ENCODE measurements at places on chromosomes 7 and 10.
A peak's percentile ranks its signal among the peaks of the same experiment; 100 is the strongest.

GRCh38 chr10:128573986-128574385, 447.8 kb upstream of the MKI67 start:
- no peak for DNase-seq

DNA sequence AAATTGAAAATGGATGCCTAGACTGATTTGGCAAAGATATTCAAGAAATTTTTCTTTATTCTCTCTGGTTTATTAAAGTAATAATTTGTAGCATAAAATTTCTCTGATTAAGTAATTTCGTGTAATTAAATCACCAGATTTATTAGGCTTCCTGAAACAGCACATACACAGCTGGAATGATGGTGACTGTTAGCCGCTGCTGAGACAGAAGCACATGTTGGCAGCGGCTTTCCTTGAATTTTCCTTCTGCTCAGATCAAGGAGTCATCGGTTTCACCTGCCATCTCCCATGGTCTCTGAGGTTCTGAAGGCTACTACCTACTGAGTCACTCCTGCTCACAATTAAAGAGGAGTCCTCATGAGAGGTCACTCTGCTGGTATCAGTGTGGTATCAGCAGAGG, 101.5 kb downstream of the GFRA1 start:
- no peak for DNase-seq

GRCh38 chr7:105691680-105692564, 110.6 kb upstream of the EFCAB10 start:
- DNase-seq = peak; percentile 30

DNA sequence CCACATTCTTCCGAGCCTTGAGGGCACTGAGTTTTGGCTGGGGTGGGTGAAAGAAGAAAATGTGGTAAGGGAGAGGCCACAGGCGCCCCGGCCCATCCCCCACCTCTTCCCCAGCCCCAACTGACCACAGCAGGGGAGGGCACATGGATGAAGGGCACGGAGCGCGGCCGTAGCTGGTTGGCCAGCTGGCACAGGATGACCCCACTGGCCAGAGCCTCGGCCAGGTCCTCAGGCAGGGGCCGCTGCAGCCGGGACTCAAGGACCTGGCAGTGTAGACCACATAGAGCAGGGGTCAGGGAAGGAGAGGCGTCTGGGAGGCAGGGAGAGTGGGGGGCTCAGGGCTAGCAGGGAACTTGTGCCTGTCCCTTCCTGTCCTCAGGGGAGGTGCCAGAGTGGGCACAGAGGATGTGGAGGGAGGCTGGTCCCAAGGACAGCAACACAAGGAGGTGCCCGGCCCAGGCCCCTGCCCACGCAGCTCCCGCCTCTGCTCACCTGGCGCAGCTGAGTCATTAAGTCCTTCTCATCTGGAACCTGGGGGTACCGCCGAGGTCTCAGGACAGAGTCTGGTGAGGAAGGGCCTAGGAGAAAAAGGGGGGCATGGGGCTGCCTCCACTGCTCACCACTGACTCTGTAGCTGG, 2.2 kb upstream of the SAP25 start:
- no peak for DNase-seq

- DNase-seq = no peak
Observed at GRCh38 chr7:99292127-99292526, 19.5 kb downstream of the MYH16 start.

DNA sequence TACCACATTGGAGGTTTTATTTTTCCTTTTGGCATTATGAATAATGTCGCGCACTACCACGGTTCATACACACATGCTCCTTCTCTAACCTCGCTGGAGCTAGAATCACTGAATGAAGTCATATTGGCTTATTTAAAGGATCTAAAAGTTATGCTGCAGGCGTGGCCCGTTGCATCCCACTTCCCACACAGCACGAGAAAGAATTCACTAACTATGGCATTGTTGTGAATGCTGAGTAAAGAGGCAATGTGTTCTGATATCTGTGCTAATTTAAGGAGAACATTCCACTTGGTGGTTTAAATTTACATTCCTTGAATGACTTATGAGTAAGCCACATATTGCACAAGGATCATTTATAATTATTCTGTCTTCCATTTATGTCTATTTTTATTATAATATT, 20.7 kb downstream of the TCERG1L start:
- no peak for DNase-seq

- DNase-seq = no peak
Observed at GRCh38 chr7:47179812-47180515, 401.9 kb downstream of the TNS3 start.

DNA sequence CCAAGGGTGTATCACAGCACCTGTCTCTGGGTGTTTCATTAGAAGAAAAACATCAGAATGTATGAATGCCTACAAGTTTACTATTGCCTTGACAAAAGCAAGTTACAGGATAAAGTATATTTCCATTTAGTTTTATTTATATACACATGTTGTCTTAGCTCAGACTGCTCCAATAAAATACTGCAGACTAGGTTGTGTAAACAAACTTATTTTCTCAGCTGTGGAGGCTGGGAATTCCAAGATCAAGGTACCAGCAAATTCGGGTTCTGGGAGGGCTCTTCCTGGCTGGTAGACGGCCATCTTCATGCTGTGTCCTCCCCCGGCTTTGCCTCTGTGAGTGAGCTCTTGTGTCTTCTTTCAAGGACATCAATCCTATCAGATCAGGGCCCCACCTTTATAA, 77.1 kb upstream of the UNC5B start:
- DNase-seq = no peak

- no peak for DNase-seq
Observed at GRCh38 chr7:74619235-74619860, 38.2 kb upstream of the GTF2I start.

- DNase-seq = no peak
Observed at GRCh38 chr7:37289367-37289766, 159.3 kb downstream of the ELMO1 start.

DNA sequence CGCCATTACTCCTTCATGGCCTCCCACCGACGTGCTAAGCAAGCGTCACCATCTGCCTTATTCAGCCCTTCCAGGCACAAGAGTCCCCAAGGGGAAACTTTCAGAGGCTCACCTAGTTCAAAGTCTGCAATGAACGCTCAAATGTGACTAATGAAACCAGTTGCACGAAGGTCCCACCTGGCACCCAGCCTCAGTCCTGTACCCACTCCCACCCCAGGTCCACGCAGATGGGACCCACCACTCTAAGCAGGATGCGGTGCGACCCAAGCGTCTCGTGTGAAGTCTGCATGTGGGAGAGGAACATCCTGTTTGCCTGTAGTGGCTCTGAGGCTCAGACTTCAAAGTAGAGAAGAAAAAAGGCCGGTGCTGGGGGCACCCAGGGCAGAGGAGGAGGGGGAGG, 40.3 kb downstream of the RGS10 start:
- DNase-seq = peak; percentile 38

DNA sequence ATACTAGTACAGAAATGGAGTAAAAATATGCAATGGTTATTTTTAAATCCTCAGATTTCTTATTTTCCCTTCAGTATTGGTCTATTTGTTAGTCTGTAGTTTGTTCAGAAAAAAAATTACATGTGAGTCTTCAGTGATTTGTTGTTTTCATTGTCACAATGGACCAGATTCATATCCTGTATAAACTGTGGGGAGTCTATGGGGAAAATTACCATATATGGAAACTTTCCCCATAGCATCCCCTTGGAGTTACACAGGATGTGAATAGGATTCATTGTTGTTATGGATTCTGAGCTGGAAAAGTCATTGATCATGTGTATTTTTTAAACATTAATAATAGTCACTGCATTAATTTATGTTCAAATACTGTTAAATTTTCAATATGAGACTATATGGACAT, 72.6 kb downstream of the ST7 start:
- DNase-seq = no peak

DNA sequence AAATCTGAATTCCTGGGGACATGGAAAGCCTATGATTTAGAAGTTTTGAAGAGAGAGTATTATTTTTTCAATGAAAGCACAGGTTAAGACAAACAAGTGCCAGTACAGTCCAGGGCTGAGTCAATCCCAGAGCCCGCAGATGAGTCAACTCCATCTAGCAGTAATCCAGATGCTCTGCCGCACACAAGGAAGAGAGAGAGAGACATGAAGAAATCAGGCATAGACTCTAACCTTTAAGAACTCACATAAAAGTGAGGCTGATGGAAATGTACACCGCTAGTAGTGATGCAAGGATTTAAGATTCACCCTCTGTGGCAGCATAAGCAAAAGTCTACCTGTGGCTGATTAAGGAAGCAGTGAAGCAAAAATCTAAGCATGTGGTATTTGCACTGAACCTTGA, 651.5 kb downstream of the TNS3 start:
- no peak for DNase-seq

- DNase-seq = peak; percentile 91
Observed at GRCh38 chr10:110304780-110305421, at the start of gene SMNDC1. SMNDC1 (minus strand) TSS chr10:110304920; CDS start chr10:110303587, 1,333 bp downstream.

GRCh38 chr7:151146761-151147160, 20.7 kb downstream of the GBX1 start:
- DNase-seq = no peak

- no peak for DNase-seq
Observed at GRCh38 chr7:36040679-36041078, 112.4 kb upstream of the EEPD1 start.

All from stimulated activated CD4-positive, alpha-beta T cell treated with anti-CD3 and anti-CD28 coated beads, Interleukin-1b, Interleukin-23, amount 100 ng/mL, for 1 hour (primary cell).